ENCODE measurements at places on chromosomes 16 and 17.
A peak's percentile ranks its signal among the peaks of the same experiment; 100 is the strongest.

DNA sequence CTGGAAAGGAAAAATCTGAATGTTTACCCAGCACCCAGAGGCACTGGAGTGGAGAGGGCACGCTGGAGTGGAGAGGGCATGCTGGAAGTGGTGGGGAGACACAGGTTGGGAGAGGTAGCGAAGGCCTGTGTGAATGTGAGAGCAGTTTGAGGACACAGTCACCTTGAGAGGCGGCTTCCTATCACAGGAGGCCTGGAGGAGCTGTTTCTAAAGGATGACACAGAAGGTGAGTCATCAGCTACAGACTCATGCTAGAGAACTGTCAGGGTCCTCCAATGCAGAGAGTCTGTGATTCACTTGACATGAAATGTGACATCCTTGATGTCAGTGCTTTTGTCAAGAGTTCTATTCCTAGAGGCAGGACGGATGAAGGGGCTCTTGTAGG is 13.8 kb downstream of the CTRL start:
- peak; percentile 72 for DNase-seq

DNA sequence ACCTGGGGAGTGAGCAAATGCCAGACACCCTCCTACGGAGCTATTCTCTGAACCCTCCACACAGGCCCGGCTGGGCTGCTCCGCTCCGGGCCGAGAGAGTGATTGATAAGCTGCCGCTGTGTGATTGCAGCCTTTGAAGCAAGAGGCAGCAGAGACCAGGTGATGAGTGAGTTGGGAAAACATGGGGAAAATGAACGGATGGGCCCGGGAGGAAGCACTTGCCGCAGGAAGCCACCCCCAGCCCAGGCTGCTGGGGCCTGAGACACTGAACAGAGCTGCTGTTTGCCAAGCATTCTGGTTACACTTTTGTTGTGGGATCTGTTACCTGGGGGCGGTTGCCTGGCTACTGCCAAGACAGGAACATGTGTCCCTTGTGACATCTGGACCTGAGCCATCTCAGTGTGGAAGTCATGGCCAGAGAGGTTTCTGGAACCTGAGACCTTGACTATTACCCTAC is 46.4 kb upstream of the KLHDC4 start:
- no peak for DNase-seq

- DNase-seq: no peak
Observed at GRCh38 chr17:67082107-67082506, 37.8 kb downstream of the CACNG1 start.

DNA sequence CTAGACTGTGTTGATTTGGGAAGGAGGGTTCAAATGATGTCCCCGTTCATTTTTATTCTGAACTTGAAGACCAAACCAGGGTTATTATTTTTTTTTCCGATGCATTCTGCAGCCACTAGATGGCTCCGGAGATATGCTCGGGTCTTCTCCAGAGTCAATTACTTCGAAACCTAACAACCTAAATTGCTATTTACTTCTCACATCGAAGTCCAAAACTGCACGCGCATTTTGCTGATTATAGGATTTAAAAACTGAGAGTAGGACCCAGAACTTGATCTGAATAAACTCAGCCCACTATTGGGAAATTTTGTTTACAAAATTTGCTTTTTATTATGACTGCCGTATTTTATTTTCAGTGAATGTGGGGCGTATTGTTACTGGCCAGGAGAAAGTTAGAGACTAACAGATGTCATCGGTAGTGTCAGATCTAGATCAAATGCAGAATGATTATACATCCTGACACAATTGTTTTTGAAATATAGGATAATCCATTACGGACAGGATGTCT is 263.8 kb downstream of the HS3ST3A1 start:
- no peak for DNase-seq

- DNase-seq: no peak
Observed at GRCh38 chr16:63361032-63361624, 1324.9 kb upstream of the CDH8 start.

GRCh38 chr17:39618956-39619785 is 7.6 kb upstream of the PPP1R1B start:
- DNase-seq: no peak

- no peak for DNase-seq
Observed at GRCh38 chr17:82876602-82877379, 37.0 kb upstream of the ZNF750 start.

DNA sequence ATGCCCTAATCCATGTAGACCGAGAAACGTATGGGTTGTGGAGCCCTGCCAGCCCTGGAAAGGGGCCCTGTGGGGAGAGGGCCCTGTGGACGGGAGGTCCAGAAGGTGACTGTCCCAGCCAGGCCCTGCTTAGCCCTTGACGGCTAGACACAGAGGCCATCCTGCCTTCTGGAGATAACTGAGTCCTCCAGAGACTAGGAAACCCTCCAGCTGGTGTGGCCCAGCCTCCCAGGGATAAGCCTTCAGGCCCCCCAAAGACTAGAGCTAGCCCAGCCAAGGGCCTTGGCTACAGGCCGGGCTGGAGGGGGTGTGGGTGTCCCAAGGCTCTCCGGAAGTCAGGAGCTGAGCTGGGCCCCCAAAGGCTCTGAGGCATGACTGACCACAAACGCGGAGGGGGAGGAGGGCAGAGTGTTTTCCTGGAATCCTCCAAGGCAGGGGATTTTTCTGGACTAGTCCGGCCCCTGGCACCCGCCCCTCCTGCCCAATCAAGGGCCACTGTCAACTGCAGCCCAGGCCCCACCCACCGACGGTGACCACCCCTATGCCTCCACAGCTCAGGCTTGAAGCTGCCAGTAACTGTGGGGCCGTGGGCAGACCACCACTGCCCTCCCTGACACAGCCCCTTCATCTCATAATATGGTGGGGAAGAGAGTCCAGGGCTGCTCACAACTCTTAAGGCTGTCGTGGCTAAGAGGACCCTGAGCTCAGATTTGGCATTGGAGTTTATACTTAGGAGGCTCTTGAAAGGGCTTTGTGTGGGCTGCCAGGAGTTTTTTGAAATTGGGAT is 885 bp upstream of the VASN start:
- DNase-seq: no peak

- DNase-seq: peak; percentile 78
Observed at GRCh38 chr17:78272181-78272913, 40.9 kb downstream of the TMEM235 start.

DNA sequence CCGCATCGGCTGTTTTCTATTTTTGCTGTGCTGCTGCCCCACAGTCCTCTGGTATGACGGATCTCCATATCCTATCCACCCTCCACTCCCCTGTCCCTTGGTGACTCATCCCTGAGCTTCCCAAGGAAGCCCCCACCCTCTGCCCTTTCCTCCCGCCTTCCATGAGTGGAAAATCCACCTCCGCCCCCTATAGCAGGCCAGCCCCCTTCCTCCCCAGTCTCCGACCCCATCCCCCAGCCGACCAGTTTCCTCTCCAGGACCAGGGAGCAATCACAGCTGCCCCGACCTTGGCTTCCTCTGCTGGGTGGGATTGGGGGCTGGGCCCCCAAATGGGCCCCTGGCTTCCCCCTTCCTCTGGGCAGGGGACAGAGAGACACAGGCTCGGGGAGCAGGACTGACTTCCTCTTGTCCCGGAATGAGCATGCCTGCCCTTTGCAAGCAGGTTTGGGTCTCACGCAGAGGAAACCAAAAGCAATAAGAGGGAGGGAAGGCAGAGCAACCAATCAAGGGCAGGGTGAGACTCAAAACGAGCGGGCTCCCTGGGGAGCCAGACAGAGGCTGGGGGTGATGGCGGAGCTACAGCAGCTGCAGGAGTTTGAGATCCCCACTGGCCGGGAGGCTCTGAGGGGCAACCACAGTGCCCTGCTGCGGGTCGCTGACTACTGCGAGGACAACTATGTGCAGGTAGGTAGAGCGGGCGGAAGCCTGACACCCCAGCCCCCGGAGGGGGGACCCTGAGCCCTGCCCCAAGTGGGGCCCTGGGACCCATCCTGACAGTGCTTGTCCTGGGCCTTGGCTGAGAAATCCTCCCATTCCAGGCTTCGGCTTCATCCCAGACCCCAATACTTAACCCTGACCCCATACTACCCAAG is at the start of the genes ABI3 and GNGT2:
Gene ABI3 (plus strand): TSS at position 550 of the 872 bp plus-strand sequence. CDS start 18 bp downstream, at position 568.
Gene GNGT2 (minus strand): TSS at position 417 of the 872 bp plus-strand sequence. CDS start 3,152 bp downstream, outside the sequence.
- peak; percentile 79 for DNase-seq

GRCh38 chr16:88281858-88282563 is 100.7 kb upstream of the ZNF469 start:
- no peak for DNase-seq

GRCh38 chr16:28569968-28570752 is 16.4 kb downstream of the SGF29 start:
- no peak for DNase-seq

GRCh38 chr16:21277927-21278706 is at the start of gene CRYM:
TSS of gene CRYM (minus strand) at chr16:21278290. CDS start at chr16:21278251, 39 bp downstream.
- DNase-seq: peak; percentile 72

GRCh38 chr16:85591381-85591780 is 21.7 kb upstream of the GSE1 start:
- DNase-seq: no peak

DNA sequence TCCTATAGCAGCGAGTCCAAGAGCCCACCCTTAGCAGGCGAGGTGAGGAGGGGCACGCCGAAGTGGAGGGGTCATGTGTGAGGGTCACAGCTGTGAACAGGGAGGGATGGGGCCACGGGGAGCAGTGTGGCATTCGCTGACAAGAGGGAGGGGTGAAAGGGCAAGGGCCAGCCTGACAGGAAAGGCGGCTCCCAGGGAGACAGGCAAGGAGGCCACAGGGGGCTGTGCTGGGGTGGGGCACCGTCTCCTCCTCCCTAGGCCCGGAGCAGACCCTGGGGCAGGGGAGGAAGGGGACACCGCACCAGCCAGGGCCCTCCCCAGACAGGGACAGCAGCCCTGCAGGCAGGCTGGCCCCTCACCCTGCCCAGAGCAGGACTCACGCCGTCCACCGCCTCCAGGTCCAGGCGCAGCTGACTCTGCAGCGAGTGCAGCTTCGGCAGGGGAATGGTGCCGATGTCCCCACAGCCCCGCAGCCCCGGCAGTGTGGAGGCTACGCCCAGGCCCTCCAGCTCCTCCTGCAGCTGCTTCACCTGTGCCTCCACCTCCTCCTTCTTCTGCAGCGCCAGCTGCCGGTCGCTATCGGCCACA is 15.1 kb downstream of the GNPTG start:
- DNase-seq: no peak

GRCh38 chr17:44012391-44012790 is 2.4 kb downstream of the TMEM101 start:
- no peak for DNase-seq

DNA sequence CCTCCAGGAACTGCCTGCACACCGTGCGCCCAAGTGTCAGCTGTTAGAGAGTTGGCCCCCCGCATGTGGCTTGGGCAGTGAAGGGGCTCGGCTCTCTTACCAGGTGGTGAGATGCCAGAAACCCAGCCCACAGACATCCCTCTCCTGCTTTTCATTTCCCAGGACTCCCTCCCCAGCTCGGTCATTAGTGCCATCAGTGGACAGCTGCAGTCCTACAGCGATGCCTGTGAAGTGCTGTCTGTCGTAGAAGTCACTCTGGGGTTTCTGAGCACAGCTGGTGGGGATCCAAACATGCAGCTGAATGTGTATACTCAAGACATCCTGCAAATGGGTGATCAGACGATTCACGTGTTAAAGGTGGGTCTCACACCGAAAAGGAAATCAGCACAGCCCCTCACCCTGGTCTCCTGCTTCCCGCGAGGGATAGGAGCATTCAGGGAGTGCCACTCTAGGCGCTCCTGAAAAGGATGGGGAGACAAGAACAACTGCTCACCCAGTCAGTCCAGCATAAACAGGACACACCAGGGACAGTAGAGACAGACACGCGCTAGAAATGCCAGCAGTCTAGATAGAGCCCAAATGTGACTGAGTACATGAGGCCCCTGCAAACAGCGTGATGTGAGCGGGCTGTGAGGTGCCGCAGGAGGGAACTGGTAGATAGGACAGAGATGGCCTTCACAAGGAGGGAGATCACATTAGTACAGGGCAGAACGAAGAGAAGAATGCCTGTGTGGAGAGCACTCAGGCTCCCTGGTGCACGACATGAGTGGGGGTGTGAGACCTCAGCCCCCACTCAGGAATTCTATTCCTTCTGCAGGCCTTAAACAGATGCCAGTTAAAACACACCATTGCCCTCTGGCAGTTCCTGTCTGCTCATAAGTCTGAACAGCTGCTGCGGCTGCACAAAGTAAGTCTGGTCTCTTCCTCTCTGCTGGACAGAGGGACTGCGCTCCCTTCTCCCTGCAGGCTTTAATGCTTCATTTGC is 25.7 kb upstream of the ENDOV start:
- DNase-seq: no peak

DNA sequence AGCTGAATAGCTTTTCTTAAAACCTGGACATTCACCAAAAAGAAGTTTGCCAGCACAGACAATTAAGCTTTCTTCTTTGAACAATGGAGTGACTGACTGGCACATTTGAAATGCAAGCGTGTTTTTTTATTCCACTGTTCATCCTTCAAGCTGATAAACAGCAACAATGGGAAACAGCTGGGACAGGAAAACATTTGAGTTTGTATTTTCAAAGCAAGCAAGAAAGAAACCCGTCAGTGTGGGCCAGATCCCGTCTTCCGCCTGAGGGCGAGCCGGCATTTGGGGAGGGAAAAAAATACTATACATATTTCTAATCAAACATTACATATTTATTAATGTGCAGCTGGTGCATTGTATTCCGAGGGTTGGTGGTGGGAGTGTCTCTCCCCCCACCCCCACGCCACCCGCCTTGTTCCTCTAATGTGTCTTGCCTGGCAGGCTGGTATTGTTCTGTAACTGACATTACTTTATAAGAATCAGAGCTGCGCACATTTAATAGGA is 94.3 kb downstream of the CYLD start:
- DNase-seq: no peak

DNA sequence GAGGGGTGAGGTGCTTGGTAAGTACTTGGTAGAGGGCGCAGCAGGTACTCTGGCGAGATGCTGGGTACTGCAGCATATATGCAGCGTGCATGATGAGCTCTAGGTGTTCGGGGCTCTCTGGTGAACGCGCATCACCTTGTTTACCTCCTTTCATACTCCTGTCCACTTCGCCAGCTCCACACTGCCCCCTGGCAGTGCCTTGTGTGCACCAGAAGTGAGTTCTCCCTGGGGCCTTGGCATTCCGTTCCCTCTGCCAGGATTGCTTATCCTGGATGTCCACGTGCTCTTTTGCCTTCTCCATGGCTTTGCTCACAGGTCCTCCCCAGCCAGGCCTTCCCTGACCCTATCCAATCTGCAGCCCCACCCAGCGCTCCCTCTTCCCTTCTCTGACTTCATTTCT is 154.2 kb downstream of the MRM1 start:
- peak; percentile 58 for DNase-seq

- no peak for DNase-seq
Observed at GRCh38 chr17:13212860-13213259, 195.0 kb upstream of the ELAC2 start.
